Lung microvascular endothelial cell (primary cell): ENCODE measurements at places on chromosomes 7 and 10. TPM values are rescaled to one million over a fixed set of nuclear protein-coding genes. Genes with fewer than 3 reads are reported as not detected.

Gene CDHR1
- total RNA-seq = under 0.01 TPM in 2 replicates

Gene SEC31B
- total RNA-seq = 0.65 and 2.0 TPM in 2 replicates

Gene KCND2
- under 0.01 and 0.20 TPM in 2 replicates for total RNA-seq

Gene GPR15LG
- not detected in 2 replicates for total RNA-seq

Gene TACR2
- total RNA-seq = 0.60 TPM in 1 of 2 replicates, not detected in the other

Gene TRIM50
- not detected in 2 replicates for total RNA-seq

Gene COL1A2
- total RNA-seq = 9.8 and 13.3 TPM in 2 replicates

Gene SPDYE9
- total RNA-seq = not detected in 2 replicates

Gene GRID2IP
- total RNA-seq = under 0.01 TPM in 2 replicates

Gene OPALIN
- total RNA-seq = not detected in 2 replicates

Gene CARD11
- total RNA-seq = 2.2 and 3.1 TPM in 2 replicates

Gene FXYD4
- not detected in 2 replicates for total RNA-seq

Gene C7orf57
- not detected in 2 replicates for total RNA-seq

Gene PRDX3
- 162 and 171 TPM in 2 replicates for total RNA-seq

Gene COG5
- 15.7 and 19.6 TPM in 2 replicates for total RNA-seq

Gene GIMAP8
- 88.7 and 137 TPM in 2 replicates for total RNA-seq

Gene ECHS1
- total RNA-seq = 58.0 and 58.1 TPM in 2 replicates

Gene ESYT2
- 32.9 and 42.7 TPM in 2 replicates for total RNA-seq
